Osteoblast (primary cell): ENCODE measurements at places on chromosomes 3 and 15. TPM values are rescaled to one million over a fixed set of nuclear protein-coding genes. Genes with fewer than 3 reads are reported as not detected.
A peak's percentile ranks its signal among the peaks of the same experiment; 100 is the strongest.

DNA sequence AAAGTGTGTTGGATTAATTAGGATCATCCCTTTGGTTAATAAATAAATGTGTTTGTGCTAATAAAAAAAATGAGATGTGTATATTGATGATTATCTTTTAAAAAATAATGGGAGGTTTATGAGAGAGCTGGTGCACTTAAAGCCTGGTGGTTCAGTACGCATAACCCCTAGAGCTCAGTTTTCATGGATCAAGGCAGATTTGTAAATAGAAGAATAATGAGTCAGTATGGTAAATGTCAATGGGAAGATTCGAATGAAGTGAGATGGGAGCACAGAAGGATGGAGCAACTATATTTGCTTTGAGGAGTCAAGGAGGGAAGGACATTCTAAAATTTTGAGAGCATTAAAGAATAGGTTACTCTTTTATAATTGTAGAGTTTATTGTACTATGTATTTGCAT lies 35.4 kb downstream of the AKAP13 start:
- no peak overlapping the region for H3K27ac ChIP-seq
- H3K27me3 ChIP-seq = no peaks in the 10 kb centered on the region
- no peak overlapping the region for H3K4me3 ChIP-seq
- DNase-seq = peak; percentile 19

TGM4 gene
- total RNA-seq = not detected in 2 replicates

GRCh38 chr3:64110071-64110470 lies 86.8 kb upstream of the PSMD6 start:
- no peaks in the 10 kb centered on the region for H3K27me3 ChIP-seq
- H3K4me3 ChIP-seq = no peak overlapping the region
- no peak overlapping the region for H3K27ac ChIP-seq
- no peaks in the 10 kb centered on the region for H3K36me3 ChIP-seq
- no peak for DNase-seq

- no peak overlapping the region for H3K4me3 ChIP-seq
- H3K4me1 ChIP-seq = no peaks in the 10 kb centered on the region
- DNase-seq = no peak
- H3K27me3 ChIP-seq = no peaks in the 10 kb centered on the region
- H3K27ac ChIP-seq = no peak overlapping the region
Observed at GRCh38 chr3:8052659-8053058, 449.0 kb upstream of the LMCD1 start.

- no peak overlapping the region for H3K27ac ChIP-seq
- no peaks in the 10 kb centered on the region for H3K4me1 ChIP-seq
- H3K4me3 ChIP-seq = no peak overlapping the region
- DNase-seq = no peak
- H3K27me3 ChIP-seq = no peaks in the 10 kb centered on the region
Observed at GRCh38 chr3:28598165-28598564, 249.5 kb upstream of the AZI2 start.

CRYBG3 gene
- total RNA-seq = 18.9 and 20.3 TPM in 2 replicates
